Activated T-cell treated with anti-CD3 and anti-CD28 coated beads, Interleukin-2, amount 50 U/mL, for 24 hours (primary cell): ENCODE measurements at places on chromosomes 5 and 9.

GRCh38 chr5:56833325-56833724 is 18.0 kb downstream of the MAP3K1 start:
- DNase-seq: no peak

- DNase-seq: peak; percentile 86
These were observed 107.0 kb downstream of the ZNF354C start for GRCh38 chr5:179166886-179167841.

DNA sequence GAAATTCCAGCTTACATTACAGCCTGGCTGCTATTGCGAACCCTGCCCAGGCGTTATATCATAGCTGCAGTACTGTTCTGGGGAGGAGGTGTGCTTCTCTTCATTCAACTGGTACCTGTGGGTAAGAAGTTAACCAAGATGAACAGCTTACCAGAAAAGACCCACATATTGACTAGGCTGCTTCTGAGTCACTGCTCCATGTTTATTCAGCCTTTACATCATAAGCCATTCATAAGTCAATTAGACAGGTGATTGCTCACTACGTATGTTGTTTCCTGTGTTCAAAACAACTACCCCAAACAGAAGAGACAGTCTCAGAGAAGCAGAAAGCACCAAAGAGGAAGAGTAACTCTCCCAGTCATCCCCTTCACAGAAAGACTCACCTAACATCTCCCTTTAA is 34.7 kb upstream of the SLC22A5 start:
- no peak for DNase-seq

DNA sequence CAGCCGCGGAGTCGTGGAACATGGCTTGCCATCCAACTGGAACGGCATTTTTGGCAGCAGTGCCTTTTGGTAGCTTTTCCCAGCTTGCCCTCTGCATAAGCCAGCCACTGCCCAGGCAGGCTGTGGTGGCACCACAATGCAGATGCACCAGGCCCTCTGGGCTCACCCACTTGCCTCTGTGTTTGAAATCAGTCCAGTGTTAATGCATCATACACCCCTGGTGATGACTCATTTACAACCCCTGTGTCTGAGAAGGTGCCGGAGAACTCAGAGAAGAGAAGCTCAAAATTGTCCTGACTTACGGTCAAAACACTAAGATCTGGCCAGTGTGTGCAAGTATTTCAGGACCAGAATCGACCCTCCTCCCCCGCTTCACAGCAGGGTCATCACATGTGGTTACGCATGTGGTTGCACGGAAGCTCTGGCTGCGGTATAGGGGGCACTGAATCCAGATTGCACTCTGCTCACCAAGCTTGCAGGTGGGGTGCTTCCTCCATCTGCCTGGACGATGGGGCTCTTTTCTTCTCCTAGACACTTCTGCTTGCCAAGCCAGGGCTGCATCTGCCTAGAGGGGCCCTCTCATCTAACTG is 66.5 kb upstream of the SMIM15 start:
- DNase-seq: no peak

DNA sequence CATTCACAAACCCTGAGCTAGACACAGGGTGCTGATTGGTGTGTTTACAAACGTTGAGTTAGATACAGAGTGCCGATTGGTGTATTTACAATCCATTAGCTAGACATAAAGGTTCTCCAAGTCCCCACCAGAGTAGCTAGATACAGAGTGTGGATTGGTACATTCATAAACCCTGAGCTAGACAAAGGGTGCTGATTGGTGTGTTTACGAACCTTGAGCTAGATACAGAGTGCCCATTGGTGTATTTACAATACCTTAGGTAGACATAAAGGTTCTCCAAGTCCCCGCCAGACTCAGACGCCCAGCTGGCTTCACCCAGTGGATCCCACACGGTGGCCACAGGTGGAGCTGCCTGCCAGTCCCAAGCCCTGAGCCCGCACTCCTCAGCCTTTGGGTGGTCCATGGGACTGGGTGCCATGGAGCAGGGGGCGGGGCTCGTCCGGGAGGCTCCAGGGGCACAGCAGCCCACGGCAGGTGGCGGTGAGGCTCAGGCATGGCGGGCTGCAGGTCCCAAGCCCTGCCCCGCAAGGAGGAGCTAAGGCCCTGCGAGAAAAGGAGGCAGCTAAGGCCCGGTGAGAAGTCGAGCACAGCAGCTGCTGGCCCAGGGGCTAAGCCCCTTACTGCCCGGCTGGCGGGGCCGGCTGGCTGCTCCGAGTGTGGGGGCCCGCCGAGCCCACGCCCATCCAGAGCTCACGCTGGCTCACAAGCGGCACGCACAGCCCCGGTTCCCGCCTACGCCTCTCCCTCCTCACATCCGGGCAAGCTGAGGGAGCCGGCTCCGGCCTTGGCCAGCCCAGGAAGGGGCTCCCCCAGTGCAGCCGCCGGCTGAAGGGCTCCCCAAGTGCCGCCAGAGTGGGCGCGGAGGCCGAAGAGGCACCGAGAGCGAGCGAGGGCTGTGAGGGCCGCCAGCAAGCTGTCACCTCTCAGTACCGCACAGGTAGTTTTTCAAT is 1039.2 kb upstream of the CDH9 start:
- DNase-seq: no peak

DNA sequence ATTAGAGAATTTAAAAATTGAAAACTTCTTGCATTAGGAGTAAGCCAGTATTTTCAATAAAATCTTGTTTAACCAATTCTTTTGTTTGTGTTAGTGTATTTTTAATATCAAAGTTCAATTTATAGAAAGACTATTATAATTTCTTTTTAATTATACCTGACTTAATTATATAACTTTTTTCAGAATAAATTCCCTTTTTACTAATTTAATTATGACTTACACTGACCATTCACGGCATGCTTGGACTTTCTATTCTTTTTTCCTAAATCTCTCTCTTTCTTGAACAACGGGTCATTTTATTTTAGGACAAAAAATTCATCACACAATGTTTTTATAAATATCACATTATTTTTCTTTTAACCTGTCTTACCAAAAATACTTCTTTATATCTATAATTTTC is 555.3 kb upstream of the PTGER4 start:
- DNase-seq: no peak

GRCh38 chr5:52743970-52744369 is 43.7 kb upstream of the ITGA1 start:
- DNase-seq: no peak

DNA sequence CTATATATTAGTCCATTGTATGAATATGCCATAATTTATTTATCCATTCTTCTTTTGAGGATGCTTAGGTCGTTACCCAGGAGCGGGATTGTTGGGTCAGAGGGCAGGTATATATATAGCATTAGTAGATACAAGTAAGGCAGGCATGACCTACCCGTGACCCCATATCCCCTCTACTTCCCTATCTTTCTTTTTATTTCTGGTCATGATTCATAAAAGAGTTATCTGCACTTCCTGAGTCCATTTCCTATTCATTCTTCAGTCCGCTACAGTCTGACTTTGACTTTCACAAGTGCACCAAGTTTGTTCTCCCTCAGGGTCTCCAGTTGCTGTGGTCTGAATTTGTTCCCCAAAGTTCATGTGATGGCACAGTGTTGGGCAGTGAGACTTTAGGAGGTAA is 6.9 kb downstream of the RHOBTB3 start:
- DNase-seq: no peak

DNA sequence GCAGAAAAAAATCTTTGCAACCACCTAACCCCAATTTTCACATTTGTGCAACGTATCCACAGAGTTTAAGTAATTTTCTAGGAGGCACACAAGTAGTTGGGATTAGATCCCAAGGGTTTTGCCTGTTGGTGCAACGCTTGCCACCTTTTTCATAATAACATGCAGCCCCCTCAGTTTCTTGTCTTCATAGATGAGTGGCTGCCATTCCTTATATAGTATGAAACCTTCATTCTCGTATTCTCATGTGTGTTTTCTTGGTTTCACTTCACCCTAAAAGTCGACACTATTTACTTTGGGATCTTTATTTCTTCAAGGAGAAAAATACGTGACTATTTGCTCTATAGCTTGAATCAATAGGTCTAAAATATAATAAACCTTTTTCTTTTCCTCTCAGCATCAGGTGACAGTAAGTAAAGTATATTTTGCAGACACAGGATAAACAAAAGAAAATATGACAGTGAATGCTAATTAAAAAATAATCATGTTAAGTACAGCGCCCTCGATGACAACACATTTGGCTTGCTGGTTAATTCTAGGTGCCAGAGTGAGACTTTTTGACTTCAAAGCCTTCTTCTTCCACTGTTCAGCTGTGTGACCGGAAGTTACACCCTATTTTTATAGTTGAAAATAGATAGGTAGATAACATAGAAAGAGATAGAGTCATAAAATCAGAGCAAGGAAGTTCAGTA is 342.8 kb upstream of the CCNG1 start:
- DNase-seq: no peak

- no peak for DNase-seq
These were observed 38.5 kb downstream of the TLE1 start for GRCh38 chr9:81650586-81651515.
